ENCODE measurements at places on chromosomes 4 and X. TPM values are rescaled to one million over a fixed set of nuclear protein-coding genes. Genes with fewer than 3 reads are reported as not detected.

DNA sequence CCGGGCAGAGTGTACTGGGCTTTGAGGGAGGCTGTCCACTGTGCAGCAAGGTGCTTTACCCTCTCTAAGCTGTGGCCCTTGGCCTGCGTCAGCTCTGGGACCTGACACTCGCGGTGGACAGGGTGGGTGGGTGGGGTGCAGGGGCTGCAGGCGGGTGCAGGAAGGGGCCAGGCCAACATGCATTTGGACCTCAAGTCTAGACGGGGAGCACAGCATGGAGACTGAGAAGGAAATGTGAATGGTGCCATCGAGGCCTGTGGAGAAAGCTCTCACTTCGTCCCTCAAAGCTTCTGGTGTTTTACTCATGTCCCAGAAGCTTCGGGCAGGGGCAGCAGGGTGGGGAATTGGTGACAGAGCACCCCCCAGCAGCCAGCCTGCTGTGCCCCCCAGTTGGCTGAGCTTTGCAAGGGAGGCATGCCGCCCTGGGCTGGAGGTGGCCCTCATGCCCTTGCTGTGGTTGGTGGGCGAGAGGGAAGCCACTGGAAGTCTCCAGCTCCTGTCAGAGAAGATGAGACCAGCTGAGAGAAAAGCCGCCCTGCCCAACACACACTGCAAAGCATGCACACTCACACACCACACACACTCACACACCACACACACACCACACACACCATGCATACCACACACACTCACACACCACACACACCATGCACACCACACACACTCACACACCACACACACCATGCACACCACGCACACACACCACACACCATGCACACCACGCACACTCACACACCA lies 12.3 kb downstream of the PNMA6E start:
- H3K36me3 ChIP-seq = no peaks in the 10 kb centered on the region
- H3K4me3 ChIP-seq = no peak overlapping the region
- H3K27ac ChIP-seq = no peak overlapping the region
- DNase-seq = no peak
- peaks cover 28% of the 10 kb centered on the region for H3K27me3 ChIP-seq
- no peaks in the 10 kb centered on the region for H3K4me1 ChIP-seq

Gene AVPR2
- total RNA-seq = 0.44 TPM

- H3K27ac ChIP-seq = no peak overlapping the region
- no peak overlapping the region for H3K4me3 ChIP-seq
- no peaks in the 10 kb centered on the region for H3K36me3 ChIP-seq
- DNase-seq = no peak
- H3K27me3 ChIP-seq = no peaks in the 10 kb centered on the region
- H3K4me1 ChIP-seq = no peaks in the 10 kb centered on the region
Measured at GRCh38 chr4:156396534-156396933, 442.9 kb upstream of the CTSO start.

Gene ODAM
- total RNA-seq = not detected

DNA sequence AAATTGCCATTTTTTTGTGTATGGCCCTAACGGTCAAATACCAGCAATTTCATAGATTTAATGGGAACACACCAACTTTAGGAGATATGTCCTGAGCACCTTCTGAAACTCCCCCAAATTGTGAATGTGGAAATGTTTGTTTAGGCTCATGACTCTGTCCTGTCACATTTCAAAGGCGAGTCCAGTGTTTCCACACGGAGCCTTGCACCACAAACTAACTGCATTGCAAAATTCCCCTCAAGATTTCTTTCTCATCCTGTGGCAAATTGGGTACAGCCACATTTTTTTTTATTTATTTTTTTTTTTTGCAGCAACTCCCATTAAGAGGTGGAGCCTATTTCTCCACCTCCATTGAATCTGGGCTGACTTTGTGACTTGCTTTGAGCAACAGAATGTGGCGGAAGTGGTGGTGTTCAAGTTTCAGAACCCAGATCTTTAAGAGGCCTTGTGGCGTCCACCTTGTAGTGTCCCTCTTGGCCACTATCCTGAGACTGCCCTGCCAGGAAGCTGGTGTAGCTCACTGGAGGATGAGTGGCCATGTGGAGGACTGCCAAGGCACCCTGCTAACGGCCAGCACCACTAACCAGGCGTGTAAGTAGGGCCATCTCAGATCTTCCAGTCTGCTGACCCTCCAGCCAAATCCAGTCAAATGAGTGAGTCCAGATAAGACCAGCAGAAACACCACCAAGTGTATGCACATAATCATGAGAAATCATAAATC lies 172.4 kb upstream of the SCML1 start:
- no peak overlapping the region for H3K4me3 ChIP-seq
- no peak overlapping the region for H3K27ac ChIP-seq
- H3K36me3 ChIP-seq = no peaks in the 10 kb centered on the region
- H3K27me3 ChIP-seq = no peaks in the 10 kb centered on the region
- no peaks in the 10 kb centered on the region for H3K4me1 ChIP-seq
- no peak for DNase-seq

Gene STOX2
- 7.9 TPM for total RNA-seq

GRCh38 chr4:119785963-119786362 lies 157.4 kb upstream of the PDE5A start:
- H3K4me3 ChIP-seq = no peak overlapping the region
- DNase-seq = no peak
- no peak overlapping the region for H3K27ac ChIP-seq
- no peaks in the 10 kb centered on the region for H3K27me3 ChIP-seq
- H3K4me1 ChIP-seq = no peaks in the 10 kb centered on the region
